ENCODE measurements at places on chromosomes 6 and 20. TPM values are rescaled to one million over a fixed set of nuclear protein-coding genes. Genes with fewer than 3 reads are reported as not detected.

SS18L1 gene
- polyA plus RNA-seq: 13.1 TPM

DNA sequence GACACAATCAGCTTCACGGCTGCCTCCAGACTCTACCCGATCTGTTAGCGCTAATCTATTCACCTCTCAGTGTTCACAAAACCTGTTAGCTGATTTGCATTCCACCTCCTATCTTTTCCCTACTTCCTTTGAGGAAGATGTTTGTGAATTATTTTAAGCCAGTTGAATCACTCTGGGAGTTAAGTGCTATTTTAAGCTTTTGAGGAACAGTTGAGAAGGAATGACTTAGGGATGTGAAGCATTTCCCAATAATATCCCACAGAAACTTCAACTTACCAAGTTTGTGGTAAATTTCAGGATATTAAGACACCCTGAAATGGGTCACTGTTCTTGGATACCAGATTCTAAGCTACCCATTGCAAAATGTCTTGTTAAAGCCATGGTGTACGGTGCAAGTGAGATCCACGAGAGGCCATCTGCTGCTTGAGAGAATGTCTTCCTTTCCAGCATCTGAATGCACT lies 145.2 kb upstream of the CITED2 start:
- no peak for DNase-seq

DNA sequence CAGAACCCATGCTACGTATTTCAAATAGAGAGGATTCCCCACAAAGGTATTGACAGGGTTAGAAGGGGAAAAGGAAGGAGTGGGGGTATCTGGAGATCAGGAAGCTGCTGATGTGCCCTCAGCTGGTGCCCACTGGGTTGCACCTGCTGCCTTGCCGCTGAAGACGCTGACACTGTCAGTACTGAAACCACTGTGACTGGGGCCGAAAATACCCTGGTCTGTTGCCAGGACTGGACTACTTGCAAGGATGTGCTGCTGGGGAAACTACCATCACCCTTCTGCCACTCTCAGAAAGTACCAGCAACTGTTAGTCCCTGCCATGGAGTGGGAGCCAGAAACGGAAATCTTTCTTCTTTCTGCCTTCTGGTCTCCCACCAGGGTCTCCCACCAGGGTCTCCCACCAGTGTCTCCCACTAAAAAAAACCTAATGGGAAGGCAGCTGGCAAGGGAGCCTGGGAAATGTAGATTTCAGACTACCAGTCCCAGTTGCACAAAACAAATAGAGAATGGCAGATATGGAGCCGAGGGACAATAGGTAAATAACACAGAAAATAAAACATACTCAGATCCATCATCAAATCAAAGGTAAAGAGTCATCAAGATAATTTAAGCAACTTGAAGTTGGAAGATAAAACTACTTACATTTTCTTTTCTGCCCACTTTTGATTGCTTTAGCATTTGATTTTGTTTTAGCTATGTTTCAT lies 204.8 kb downstream of the TPBG start:
- no peak for DNase-seq

SYCP2 gene
- 0.76 TPM for polyA plus RNA-seq

- DNase-seq: peak; percentile 36
Measured at GRCh38 chr6:83417880-83418663, 12.8 kb downstream of the ME1 start.

EFCAB8 gene
- polyA plus RNA-seq: not detected

- no peak for DNase-seq
Measured at GRCh38 chr6:145531032-145531431, 204.3 kb downstream of the EPM2A start.

Measured in SK-N-SH (cell line).